ENCODE measurements at places on chromosomes 7 and 10. TPM values are rescaled to one million over a fixed set of nuclear protein-coding genes. Genes with fewer than 3 reads are reported as not detected.
A peak's percentile ranks its signal among the peaks of the same experiment; 100 is the strongest.

GRCh38 chr10:118682533-118682932, 72.2 kb downstream of the CACUL1 start:
- H3K27ac ChIP-seq, result no peak overlapping the region
- no peaks in the 10 kb centered on the region for H3K4me1 ChIP-seq
- DNase-seq, result no peak
- no peaks in the 10 kb centered on the region for H3K27me3 ChIP-seq

GRCh38 chr7:143227806-143228205, 6.0 kb downstream of the TAS2R40 start:
- no peak overlapping the region for H3K4me3 ChIP-seq
- no peak overlapping the region for H3K27ac ChIP-seq
- H3K4me1 ChIP-seq, result no peaks in the 10 kb centered on the region
- H3K36me3 ChIP-seq, result no peaks in the 10 kb centered on the region
- no peaks in the 10 kb centered on the region for H3K27me3 ChIP-seq
- DNase-seq, result no peak

DNA sequence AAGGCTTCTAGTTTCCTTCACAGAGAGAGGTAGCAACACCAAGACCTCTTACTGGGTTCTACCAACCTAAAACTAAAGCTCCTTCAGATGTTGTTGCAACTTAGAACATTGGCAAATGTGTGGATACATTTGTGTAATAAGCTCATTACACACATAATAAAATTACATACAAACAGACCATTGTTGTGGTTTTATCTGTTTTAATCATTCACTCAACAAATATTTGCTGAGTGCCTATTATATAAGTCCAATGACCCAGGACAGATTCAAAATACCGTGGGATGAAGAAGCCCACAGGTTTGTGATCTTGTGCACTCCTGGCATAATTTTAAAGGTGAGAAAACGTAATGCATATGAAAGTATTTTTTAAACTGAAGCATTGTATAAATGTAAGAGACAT, 160.4 kb upstream of the NPVF start:
- H3K36me3 ChIP-seq, result no peaks in the 10 kb centered on the region
- H3K4me1 ChIP-seq, result no peaks in the 10 kb centered on the region
- H3K4me3 ChIP-seq, result no peak overlapping the region
- H3K27me3 ChIP-seq, result no peaks in the 10 kb centered on the region
- no peak overlapping the region for H3K27ac ChIP-seq

- no peak overlapping the region for H3K27ac ChIP-seq
- no peaks in the 10 kb centered on the region for H3K4me1 ChIP-seq
- H3K4me3 ChIP-seq, result no peak overlapping the region
- no peaks in the 10 kb centered on the region for H3K36me3 ChIP-seq
Measured at GRCh38 chr10:125172694-125173093, 12.3 kb upstream of the CTBP2 start.

- DNase-seq, result no peak
- H3K4me1 ChIP-seq, result peaks cover 8% of the 10 kb centered on the region
- H3K27ac ChIP-seq, result no peak overlapping the region
- H3K27me3 ChIP-seq, result no peaks in the 10 kb centered on the region
- H3K36me3 ChIP-seq, result no peaks in the 10 kb centered on the region
Measured at GRCh38 chr10:88347597-88348304, 235.4 kb downstream of the RNLS start.

GRCh38 chr10:110212119-110213006, 5.0 kb downstream of the MXI1 start:
- no peaks in the 10 kb centered on the region for H3K27me3 ChIP-seq
- DNase-seq, result peak; percentile 40
- H3K4me1 ChIP-seq, result peaks cover 23% of the 10 kb centered on the region
- no peaks in the 10 kb centered on the region for H3K36me3 ChIP-seq

IRF5 gene
- total RNA-seq, result 13.8 TPM

LAMTOR4 gene
- total RNA-seq, result 274 TPM

GRCh38 chr10:104835422-104835821, 194.3 kb downstream of the SORCS3 start:
- no peak overlapping the region for H3K27ac ChIP-seq
- DNase-seq, result no peak
- no peaks in the 10 kb centered on the region for H3K36me3 ChIP-seq

PTN gene
- 7.2 TPM for total RNA-seq

DNA sequence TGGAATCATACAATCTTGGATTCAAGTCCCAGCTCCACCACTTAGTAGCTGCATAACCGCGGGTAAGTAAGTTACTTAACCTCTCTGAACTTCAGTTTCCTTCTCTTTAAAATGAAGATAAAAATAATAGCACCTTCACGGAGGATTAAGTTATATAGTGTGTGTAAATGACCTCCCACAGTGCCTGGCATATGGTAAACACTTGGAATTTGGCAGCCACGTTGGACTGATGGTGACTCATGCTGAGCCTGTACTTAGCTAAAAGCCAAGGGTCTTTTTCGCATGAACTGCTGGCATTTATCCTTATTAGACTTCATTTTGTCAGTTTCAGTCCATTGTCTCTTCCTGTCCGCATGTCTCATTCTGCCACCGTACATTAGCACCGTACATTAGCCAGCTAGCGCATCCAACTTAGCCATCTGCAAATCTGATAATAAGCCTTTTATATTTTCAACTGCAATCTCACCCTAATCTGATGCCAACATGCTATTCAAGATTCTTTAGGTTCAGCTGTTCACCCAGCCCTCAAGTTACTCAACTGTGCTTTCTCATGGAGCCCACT, 11.2 kb downstream of the SLC13A4 start:
- no peak overlapping the region for H3K27ac ChIP-seq
- DNase-seq, result no peak
- H3K4me1 ChIP-seq, result no peaks in the 10 kb centered on the region
- H3K27me3 ChIP-seq, result no peaks in the 10 kb centered on the region

DNA sequence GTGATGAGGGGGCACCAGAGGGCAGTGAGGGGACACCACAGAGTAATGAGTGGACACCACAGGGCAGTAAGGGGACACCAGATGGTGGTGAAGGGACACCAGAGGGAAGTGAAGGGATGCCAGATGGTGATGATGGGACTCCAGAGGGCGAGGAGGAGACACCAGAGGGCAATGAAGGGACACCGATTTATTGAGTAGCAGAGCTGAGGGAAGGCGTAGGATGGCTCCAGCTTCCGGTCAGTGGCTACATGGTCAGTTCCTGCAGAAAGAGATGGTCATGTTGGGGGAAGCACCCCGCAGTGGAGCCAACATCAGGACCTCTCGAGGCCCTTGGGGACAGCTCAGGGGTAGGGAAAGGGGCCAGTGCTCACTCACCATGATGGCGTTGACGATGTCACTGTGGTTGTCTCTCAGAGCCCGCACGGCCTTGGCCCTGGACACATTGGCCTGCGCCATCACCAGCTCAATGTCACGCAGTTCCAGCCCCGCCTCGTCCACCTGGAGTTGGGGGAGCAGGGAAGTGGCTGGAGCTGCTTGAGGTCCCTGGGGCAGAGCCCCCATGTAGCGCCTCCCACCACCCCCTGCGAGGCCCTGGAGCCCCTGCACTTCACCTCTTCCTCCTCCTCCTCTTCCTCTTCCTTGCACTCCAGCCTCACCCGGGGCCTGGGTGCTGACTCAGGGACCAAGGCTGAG, 8.4 kb downstream of the NACAD start:
- H3K36me3 ChIP-seq, result peaks cover 73% of the 10 kb centered on the region
- no peak for DNase-seq
- H3K4me1 ChIP-seq, result no peaks in the 10 kb centered on the region
- no peak overlapping the region for H3K27ac ChIP-seq
- H3K4me3 ChIP-seq, result no peak overlapping the region

UNCX gene
- not detected for total RNA-seq

SPDYE2 gene
- total RNA-seq, result not detected

DNA sequence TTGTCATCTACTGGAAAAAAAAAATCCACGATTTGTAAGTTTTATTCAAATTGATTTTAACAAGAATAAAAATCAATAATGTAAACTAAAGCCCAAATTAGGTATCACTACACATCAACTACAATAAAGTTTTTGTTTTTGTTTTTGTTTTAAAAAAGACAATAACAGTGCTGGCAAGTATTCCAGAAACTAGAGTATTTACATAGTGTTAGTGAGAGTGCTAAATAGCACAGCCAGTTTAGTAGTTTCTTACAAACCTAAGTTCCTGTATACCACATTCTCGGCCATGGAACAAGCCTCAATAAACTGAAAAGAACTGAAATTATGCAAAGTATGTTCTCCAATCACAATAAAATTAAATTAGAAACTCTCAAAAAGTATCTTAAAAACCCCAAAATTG, 8.1 kb downstream of the ARHGAP12 start:
- no peaks in the 10 kb centered on the region for H3K27me3 ChIP-seq
- DNase-seq, result no peak
- H3K4me3 ChIP-seq, result no peak overlapping the region
- H3K36me3 ChIP-seq, result no peaks in the 10 kb centered on the region
- H3K4me1 ChIP-seq, result no peaks in the 10 kb centered on the region

FAM221A gene
- 28.0 TPM for total RNA-seq

CADPS2 gene
- total RNA-seq, result 28.7 TPM

GRCh38 chr10:31490858-31491504, 172.0 kb downstream of the ZEB1 start:
- no peak overlapping the region for H3K4me3 ChIP-seq
- peaks cover 8% of the 10 kb centered on the region for H3K36me3 ChIP-seq
- no peak for DNase-seq
- H3K27ac ChIP-seq, result no peak overlapping the region
- H3K4me1 ChIP-seq, result no peaks in the 10 kb centered on the region

DNA sequence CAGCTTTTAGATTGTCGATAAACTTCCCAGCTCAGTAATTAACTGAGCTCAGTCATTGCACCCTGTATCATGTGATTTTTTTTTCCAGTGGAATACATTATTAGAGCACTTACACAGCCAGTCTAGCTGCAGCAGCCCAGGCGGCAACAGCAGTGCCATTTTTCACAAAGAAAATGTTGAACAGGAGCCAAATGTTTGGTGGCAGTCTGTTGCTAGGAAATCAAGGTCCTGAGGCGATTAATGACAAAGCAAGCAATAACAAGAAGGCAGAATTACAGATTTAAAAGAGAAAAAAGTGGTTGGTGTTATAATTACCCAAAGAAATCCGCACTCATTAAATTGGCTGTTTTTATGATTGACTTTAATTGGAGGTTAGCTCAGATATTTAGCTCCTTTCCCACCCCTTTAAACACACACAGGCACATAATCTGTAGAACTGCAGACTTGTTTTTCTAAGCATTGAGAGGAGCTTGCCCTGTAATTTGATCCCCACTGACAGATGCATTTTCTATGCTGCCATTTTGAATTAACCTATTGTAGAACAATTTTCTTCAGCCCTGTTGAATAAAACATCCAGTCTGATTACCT, 267.4 kb downstream of the ADK start:
- H3K27ac ChIP-seq, result peak overlapping the region; percentile 53
- DNase-seq, result no peak
- no peak overlapping the region for H3K4me3 ChIP-seq
- no peaks in the 10 kb centered on the region for H3K36me3 ChIP-seq

GRCh38 chr7:37552030-37552429, 103.4 kb upstream of the ELMO1 start:
- H3K36me3 ChIP-seq, result no peaks in the 10 kb centered on the region
- no peaks in the 10 kb centered on the region for H3K27me3 ChIP-seq
- DNase-seq, result no peak
- no peaks in the 10 kb centered on the region for H3K4me1 ChIP-seq
- H3K27ac ChIP-seq, result no peak overlapping the region

PIP gene
- not detected for total RNA-seq

TMEM130 gene
- 2.0 TPM for total RNA-seq

DNA sequence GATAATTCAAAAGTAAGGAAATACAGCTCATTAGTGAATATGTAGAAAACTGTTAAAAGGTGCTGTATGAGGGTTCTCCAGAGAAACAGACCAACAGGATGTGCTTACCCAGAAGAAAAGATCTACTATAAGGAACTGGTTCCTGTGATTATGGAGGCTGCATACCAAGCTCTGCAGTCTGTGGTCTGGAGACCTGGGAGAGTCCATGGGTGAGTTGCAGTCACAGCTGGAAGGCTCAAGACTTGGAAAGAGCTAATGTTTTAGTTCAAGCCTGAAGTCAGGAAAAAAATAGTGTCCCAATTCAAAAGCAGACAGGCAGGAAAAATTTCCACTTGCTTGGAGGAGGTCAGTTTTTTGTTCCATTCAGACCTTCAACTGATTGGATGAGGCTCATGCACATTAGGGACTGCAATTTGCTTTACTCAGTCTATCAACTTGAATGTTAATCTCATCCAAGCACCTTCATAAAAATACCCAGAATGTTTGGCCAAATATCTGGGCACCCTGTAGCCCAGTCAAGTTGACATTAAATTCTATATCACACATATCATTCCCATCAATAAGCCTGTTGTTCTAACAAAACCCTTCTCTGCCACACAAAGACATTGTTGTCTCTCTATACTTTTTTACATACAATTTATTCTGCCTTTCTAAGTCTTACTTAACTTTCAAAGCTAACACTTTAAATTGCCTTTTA, 197.9 kb upstream of the KLF6 start:
- no peaks in the 10 kb centered on the region for H3K27me3 ChIP-seq
- H3K36me3 ChIP-seq, result no peaks in the 10 kb centered on the region
- H3K27ac ChIP-seq, result no peak overlapping the region
- DNase-seq, result no peak
- no peak overlapping the region for H3K4me3 ChIP-seq

GRCh38 chr7:45367026-45367425, 207.1 kb upstream of the ADCY1 start:
- no peak overlapping the region for H3K27ac ChIP-seq
- H3K4me3 ChIP-seq, result no peak overlapping the region
- no peaks in the 10 kb centered on the region for H3K27me3 ChIP-seq
- no peak for DNase-seq
- no peaks in the 10 kb centered on the region for H3K36me3 ChIP-seq
- H3K4me1 ChIP-seq, result no peaks in the 10 kb centered on the region

TRIM24 gene
- 15.9 TPM for total RNA-seq

- H3K27ac ChIP-seq, result no peak overlapping the region
- DNase-seq, result no peak
- H3K4me1 ChIP-seq, result no peaks in the 10 kb centered on the region
- H3K4me3 ChIP-seq, result no peak overlapping the region
Measured at GRCh38 chr10:43083764-43084163, 6.9 kb downstream of the RET start.

GRCh38 chr7:128795129-128795528, 3.4 kb downstream of the CCDC136 start:
- H3K4me3 ChIP-seq, result no peak overlapping the region
- no peak overlapping the region for H3K27ac ChIP-seq
- no peaks in the 10 kb centered on the region for H3K36me3 ChIP-seq
- H3K27me3 ChIP-seq, result no peaks in the 10 kb centered on the region
- peaks cover 9% of the 10 kb centered on the region for H3K4me1 ChIP-seq
- DNase-seq, result no peak

NPSR1 gene
- total RNA-seq, result not detected

- no peak overlapping the region for H3K27ac ChIP-seq
- no peaks in the 10 kb centered on the region for H3K4me1 ChIP-seq
- no peaks in the 10 kb centered on the region for H3K27me3 ChIP-seq
- no peak overlapping the region for H3K4me3 ChIP-seq
Measured at GRCh38 chr10:77978360-77978759, 51.0 kb downstream of the POLR3A start.

CUX1 gene
- 91.3 TPM for total RNA-seq

DNA sequence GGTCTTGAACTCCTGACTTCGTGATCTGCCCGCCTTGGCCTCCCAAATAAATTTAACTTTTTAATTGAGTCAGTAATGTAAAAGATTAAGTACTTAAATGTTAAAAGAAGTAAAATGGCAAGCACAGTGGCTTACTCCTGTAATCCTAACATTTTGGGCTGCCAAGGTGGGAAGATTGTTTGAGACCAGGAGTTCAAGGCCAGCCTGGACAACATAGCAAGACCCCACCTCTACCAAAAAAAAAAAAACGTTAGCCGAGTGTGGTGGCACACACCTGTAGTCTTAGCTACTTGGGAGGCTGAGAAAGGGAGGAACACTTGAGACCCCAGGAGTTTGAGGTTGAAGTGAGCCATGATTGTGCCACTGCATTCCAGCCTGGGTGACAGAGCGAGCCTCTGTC, 26.1 kb downstream of the PHTF2 start:
- no peak for DNase-seq
- H3K4me1 ChIP-seq, result no peaks in the 10 kb centered on the region
- no peak overlapping the region for H3K27ac ChIP-seq
- H3K27me3 ChIP-seq, result no peaks in the 10 kb centered on the region
- no peak overlapping the region for H3K4me3 ChIP-seq
